NCI-H460 (cell line): ENCODE measurements at places on chromosomes 1 and 21.

DNA sequence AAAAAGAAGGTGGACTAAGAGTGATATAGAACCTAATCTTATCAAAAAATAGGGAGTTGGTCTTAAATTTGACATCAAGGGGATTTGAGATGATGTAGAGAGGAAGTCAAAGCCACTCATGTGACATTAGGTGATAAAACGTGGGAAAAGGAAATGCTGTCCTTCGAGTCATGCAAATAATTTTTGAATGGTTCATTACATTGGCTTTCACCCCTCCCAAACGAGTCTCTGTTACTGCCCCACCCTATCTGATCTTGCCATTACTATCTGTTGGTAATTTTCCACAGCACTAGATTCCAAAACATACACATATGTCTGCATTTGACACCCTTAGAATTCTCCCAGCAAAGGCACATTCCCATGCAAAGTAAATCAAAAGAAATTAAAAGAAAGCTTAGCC is 531.1 kb upstream of the ADAMTS5 start:
- DNase-seq: no peak

DNA sequence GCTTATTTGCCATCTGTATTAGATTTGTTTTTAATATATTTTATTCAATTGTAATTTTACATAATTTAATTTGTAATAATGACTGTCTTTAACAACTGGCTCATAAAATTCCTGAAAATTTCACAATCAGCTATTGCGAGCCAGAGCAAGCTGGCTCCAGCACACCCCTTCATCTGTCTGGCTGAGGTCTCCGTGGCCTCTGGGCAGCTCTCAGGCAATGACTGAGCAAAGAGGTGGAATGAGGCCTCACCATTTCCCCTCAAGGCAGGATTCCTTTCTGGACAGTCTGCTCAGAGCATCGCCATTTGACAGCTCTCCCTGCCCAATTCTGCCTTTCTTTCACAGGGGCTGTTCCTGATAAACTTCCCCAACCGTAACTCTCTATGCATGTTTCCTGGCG is 5.8 kb upstream of the KANK4 start:
- no peak for DNase-seq

DNA sequence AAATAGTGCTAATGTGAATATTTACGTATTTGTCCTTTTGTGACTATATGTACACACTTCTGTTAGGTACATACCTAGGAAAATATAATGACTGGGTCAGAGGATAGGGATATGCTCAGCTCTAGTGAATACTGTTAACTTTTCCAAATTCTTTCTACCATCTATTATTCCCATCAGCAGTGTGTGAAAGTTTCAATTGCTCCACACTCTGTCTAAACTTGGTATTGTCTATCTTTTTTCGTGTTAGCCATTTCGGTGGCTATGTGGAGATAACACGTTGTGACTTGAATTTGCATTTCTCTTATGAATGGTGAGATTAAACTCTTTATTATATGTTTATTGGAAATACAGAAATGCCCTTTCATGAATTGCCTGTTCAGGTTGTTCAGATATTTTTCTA is 22.7 kb upstream of the LELP1 start:
- DNase-seq: no peak

- DNase-seq: no peak
Observed at GRCh38 chr1:36784147-36784859, 250.0 kb downstream of the GRIK3 start.

GRCh38 chr1:208534599-208534897 is 290.4 kb upstream of the PLXNA2 start:
- DNase-seq: no peak

DNA sequence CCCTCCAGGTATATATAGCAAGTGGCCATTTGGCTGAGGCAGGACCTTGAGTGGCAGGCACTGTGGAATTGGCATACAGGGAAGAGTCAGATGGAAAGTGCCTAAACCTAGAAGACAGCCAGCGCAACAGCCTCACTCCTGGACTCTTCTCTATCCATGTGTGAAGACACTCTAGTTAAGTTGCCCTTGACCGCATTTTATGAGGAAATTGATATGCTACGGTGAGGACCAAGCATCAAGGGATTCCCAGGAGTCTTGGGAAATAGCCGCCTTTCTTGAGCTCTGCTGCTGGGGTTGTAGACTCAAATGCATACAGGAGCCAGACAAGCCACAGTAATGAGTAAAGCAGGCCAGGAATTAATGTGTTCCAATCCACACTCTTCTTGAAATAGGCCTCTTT is 145.9 kb upstream of the KAZN start:
- DNase-seq: no peak

- no peak for DNase-seq
Observed at GRCh38 chr1:67803380-67804279, 29.6 kb downstream of the GNG12 start.

DNA sequence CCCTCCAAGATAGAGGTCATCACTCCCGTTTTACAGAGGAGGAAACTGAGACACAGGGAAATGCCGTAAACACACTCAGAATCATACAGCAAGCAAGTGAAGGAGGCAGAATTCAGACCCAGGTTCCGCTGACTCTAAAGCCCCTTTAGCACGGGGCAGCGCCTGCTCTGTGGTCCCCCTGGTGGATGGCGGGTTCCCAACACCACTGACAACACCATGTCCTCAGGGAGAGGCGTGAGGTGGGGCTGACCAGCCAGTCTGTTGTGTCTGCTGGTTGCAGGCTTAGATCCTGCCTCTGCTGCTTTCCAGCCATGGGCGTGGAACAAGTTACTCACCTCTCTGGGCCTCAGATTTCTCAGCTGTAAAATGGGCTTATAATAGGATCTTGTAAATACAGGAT is 617.3 kb downstream of the MATN1 start:
- DNase-seq: no peak

GRCh38 chr1:113170519-113170918 is 97.5 kb downstream of the LRIG2 start:
- no peak for DNase-seq

DNA sequence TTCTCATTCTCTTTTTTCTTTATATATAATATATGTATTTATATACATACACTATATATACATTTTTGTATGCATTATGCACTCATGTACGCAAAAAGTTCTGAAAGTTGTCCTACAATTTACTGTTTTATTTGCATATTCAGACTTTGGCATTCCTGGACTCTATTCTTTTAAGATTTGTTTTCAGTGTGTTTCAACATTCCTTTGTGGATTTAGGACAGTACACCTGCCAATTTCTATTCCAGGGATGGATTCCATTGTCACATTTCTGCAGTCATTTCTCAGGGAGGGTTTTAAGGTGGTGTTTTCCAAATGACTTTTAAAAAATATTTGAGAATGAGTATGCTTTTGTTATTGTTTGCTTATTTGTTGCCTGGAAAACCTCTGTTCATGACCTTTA is 76.2 kb downstream of the TPR start:
- no peak for DNase-seq

GRCh38 chr1:26791626-26792025 is 3.9 kb downstream of the PIGV start:
- DNase-seq: no peak

- DNase-seq: no peak
Observed at GRCh38 chr1:1062348-1063163, 11.6 kb downstream of the RNF223 start.

DNA sequence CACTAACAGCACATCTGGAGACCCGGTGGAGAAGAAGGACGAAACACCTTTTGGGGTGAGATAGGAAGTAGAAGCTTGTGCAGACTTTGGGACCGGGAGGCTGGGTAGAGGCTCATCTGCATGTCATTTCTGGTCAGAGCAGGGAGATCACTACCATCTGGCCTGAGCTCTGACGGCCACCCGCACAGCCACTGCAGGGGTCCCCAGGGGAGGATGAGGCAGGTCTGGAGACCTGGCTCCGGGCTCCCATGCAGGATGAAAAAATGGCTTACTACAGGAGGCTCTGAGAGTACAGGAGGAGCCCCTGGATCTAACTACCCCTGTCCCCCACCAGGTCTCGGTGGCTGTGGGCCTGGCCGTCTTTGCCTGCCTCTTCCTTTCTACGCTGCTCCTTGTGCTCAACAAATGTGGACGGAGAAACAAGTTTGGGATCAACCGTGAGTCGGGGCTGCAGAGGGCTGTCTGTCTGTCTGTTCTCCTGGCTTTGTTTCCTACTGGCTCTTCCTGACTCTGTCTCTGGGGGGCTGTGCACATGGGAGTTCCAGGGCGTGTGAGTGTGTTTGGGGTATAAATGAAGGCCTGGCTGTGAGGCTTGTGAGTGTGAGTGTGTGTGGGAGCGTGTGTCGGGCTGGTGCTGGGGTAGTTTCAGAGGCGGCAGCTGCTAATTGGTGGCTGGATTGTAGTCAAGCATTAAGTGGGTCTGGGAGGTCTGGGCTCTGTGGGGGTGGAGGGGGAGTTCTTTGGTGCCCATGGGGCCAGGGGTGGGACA is 14.1 kb downstream of the NTRK1 start:
- no peak for DNase-seq

DNA sequence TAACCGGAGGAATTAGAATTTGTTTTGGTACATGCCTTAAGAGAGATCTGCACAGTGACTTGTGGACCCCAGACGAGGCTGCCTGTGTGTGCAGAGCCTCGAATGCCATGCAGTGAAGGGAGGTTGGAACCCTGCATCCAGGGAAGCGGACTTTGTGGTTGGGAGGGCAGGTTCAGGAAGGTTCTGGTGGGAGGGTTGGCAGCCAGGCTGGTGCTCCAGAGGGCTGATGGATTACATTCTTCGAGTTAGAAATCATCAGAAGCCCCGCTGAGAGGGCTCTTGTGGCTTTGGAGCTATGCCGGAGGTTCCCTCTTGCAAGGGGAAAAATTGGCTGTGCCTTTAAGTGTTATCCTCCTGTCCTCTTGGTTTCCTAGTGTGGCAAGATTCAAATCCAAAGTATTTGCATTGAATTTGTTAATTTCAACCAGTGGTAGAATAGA is 21.1 kb downstream of the ROR1 start:
- DNase-seq: no peak

- no peak for DNase-seq
Observed at GRCh38 chr1:119935373-119935772, 39.1 kb upstream of the ADAM30 start.

DNA sequence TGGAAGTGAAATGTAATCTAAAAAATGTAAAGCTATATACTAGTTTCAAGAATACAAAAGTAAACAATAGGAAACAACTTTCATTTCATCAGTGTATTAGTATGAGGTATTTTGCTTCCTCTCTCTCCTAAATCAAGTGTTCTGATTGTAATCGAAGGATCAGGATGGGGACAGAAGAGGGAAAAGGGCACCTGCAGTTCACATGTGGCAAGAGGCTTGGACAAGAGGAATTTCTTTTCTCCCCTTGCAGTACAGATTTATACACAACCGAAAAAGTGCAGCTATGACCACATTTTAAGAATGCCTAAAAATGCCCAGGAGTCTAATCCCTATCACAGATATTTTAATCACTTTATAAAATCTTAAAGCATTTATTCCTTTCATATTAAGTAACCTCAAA is 63.7 kb downstream of the NRIP1 start:
- no peak for DNase-seq

GRCh38 chr1:149962039-149962647 is 25.5 kb upstream of the MTMR11 start:
- peak; percentile 78 for DNase-seq

DNA sequence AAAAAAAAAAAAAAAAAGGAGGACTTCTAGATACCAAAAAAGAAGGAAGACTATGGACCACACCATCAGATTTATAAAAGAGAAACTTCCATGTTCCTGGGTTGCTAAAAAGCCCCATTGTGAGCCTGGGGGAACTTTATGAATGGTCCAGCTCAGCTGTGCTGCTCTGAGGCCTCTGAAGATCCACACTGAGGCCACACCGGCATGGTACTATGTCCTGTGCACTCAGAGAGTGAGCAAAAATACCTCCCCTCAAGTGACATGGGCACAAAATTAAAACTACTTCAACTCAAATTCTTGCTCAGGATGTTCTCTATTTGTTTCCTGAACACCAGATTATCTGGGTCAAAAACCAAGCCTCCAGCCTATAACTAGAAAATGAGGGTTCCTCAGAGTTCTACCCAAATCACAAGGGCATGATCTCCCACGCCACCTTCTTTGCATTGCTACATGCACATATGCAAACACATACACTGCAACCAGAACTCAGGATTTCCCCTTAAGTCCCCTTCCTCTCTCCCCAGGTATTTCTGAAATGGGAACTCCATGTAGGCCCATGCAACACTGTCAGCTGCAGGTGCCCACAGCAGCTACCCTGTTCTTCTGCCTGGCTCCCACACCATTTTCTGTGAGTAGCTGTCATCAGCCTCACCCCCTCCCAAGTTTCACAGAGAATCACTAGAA is 94.4 kb downstream of the SH3GLB1 start:
- DNase-seq: no peak

DNA sequence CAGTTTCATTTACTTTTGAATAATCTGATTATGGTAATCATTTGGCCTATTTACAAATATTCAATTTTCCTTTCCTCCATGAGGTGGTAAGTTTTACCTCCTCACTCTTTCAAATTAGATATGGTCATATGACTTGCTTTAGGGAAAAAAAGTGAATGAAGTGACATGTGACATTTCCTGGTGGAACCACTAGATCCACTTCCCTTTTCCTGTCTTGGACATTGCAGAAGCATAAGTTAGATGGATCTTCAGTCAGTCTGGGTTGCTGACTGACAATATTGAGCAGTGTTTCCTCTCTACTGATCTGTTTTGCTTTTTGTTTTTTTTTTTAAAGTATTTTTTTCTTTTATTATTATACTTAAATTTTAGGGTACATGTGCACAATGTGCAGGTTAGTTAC is 481.1 kb upstream of the PTBP2 start:
- no peak for DNase-seq

GRCh38 chr1:54297596-54298283 is 97.8 kb downstream of the MRPL37 start:
- no peak for DNase-seq

GRCh38 chr1:166914111-166914510 is 38.0 kb upstream of the TADA1 start:
- no peak for DNase-seq

GRCh38 chr1:158102881-158103674 is 77.6 kb upstream of the CD1D start:
- DNase-seq: no peak

- no peak for DNase-seq
Observed at GRCh38 chr1:37130221-37130948, 96.1 kb upstream of the GRIK3 start.

- DNase-seq: no peak
Observed at GRCh38 chr1:42318601-42319000, 16.4 kb downstream of the FOXJ3 start.

DNA sequence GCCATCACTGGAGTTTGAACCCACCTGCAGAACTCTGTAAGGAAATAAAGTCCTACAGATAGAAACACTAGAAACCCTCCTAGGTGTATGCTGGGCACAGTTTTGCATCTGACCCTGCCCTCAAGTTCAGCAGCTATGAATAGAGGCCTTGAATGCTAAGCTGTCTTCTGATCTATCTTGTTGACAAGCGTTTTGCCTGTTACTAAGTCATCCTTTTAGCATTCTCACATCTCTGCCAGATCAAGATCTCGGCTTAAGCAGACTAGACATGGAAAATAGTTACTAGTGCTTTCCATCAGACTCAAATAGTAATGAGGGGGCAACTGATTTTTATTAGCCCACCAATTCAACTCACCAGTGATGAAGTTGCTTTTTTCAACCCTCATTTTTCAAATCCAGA is 10.5 kb downstream of the TBX15 start:
- DNase-seq: no peak
